K562 (cell line): ENCODE measurements at places on chromosomes 2 and 18. TPM values are rescaled to one million over a fixed set of nuclear protein-coding genes. Genes with fewer than 3 reads are reported as not detected.
A peak's percentile ranks its signal among the peaks of the same experiment; 100 is the strongest.

GRCh38 chr2:39188960-39189494 lies 54.7 kb downstream of the CDKL4 start:
- no peak for DNase-seq

Gene SKOR2
- total RNA-seq = not detected in 2 replicates

- DNase-seq = no peak
These were observed 22.5 kb upstream of the MTA3 start for GRCh38 chr2:42545841-42546390.

Gene UGT1A10
- total RNA-seq = not detected in 2 replicates

GRCh38 chr18:80175451-80176204 lies 66.6 kb downstream of the ADNP2 start:
- no peak for DNase-seq

DNA sequence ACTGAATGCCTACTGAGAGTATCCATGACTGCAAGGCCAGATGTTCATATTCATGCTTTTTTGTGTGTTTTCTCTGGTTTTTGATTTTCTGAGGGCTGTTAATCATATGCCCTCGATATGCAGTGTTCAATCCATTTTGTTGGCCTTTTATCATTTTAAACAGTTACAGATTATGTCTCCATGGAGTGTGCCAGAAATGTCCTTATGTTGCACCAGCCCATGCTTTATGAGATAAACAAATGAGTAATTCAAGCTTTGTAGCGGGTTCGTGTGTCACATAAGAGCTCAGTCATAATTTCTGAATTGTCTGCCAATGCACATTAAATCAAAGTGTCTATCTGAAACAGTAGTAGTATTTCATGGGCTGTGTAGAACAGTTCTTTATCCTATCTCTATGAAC lies 583.0 kb downstream of the THSD7B start:
- DNase-seq = no peak

Gene SRD5A2
- total RNA-seq = not detected in 2 replicates

Gene CCDC74A
- total RNA-seq = 12.5 and 13.1 TPM in 2 replicates

DNA sequence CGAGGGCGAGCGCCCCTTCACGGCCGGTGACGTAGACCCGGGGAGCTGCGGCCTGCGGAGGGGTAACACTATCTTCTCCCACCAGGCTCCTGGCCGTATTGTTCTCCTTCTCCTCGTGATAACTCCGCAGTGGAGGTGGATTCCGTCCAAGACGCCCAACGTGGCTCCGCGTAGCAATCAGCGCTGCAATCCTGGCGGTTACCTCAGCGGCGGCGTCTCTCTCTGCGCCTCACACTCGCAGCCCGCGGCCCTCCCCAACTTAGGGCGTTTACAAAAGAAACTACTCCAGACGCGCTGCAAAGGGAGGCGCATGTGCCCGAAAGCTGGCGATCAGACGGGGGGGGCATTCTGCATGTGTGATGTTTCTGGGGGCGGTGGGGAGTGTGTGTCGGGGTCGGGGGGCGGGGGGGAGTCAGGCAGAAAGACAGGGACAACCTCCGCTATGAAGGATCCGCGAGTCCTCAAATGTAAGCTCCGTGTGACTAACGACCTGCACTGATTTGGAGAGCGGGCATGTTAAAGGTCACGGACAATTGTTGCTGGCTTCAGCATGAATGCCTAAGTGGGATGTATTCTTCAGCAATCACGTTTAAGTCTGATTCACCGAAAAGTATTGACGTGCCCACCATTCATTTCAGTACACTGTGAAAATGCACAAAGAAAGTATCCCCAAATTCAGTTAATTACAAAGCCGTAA lies 1.3 kb upstream of the ZNF516 start:
- DNase-seq = peak; percentile 33

DNA sequence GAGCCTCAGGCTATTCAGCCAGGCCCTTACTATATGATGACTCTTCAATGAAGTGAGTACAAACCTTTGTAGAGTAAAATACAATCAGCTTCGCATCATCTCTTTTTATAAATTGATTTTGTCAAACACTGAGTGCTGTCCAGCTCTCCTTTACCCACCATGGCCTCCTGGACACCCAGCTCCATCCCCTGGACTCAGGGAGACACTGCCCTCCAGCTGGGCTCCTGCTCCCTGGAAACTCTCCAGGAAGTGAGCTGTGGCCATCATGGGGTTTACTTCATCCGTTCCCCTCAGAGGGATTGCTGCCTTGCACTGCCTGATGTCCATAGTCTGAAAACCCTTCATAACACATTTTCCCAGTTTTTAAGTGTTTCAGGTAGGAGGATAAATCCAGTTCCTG lies 82.5 kb upstream of the XIRP2 start:
- no peak for DNase-seq
